ENCODE measurements at places on chromosomes 1 and 21. TPM values are rescaled to one million over a fixed set of nuclear protein-coding genes. Genes with fewer than 3 reads are reported as not detected.
A peak's percentile ranks its signal among the peaks of the same experiment; 100 is the strongest.

TNFSF4 gene
- total RNA-seq = 0.72 TPM

EPRS1 gene
- 69.6 TPM for total RNA-seq

PLA2G2C gene
- total RNA-seq = not detected

TOR1AIP2 gene
- total RNA-seq = 53.4 TPM

SYNC gene
- total RNA-seq = 23.2 TPM

GRCh38 chr1:74471470-74471869, 40.9 kb downstream of the LRRC53 start:
- DNase-seq = no peak

DNA sequence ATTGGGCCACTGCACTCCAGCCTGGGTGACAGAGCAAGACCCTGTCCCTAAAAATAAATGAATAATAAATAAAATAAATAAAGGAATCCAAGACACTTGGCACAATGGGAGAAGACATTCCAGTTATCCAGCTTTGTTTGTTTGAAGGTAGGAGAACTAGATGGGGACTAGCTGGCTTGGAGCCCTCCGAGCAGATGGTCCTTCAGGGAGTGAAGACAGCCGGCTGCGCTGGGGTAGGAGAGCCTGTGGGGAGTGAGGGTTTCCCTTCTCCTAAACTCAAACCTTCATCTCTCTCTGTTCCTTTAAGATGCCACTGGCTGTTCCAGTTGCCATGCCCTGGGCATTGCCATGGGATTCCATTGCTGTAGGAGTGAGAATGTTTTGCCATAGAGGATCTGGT, 120.6 kb downstream of the NAV1 start:
- DNase-seq = no peak

GRCh38 chr1:196088541-196088940, 519.7 kb downstream of the KCNT2 start:
- no peak for DNase-seq

GRCh38 chr1:235047331-235047871, 81.2 kb downstream of the TOMM20 start:
- no peak for DNase-seq

DNA sequence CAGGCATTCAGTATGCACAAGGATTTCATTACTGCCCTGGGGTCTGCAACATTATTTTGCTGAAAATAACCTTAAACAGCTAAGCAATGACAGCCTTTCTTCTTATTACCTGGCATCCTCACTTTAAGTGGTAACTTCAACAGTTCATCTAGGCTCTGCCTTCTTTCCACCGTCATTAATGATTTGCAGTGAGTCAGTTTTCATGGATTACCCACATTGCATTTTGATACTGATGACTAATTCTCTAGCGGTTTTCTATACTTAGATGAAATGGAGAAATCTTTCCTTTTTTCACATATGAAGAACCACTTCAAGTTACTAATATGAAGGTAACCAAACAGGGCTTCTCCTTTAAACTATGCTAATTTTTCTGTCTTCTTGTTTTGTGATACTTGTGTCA, 226.9 kb upstream of the TMPRSS15 start:
- no peak for DNase-seq

- peak; percentile 4 for DNase-seq
Measured at GRCh38 chr21:44520326-44521300, 19.4 kb downstream of the KRTAP10-1 start.

GRCh38 chr1:240094041-240094722, 2.5 kb downstream of the FMN2 start:
- DNase-seq = no peak

GRCh38 chr1:32892368-32893197, 6.3 kb downstream of the HPCA start:
- no peak for DNase-seq

Data from heart right ventricle (tissue), 16 donors.